G401 (cell line): ENCODE measurements at places on chromosomes 13 and 19. TPM values are rescaled to one million over a fixed set of nuclear protein-coding genes. Genes with fewer than 3 reads are reported as not detected.
A peak's percentile ranks its signal among the peaks of the same experiment; 100 is the strongest.

- no peak for DNase-seq
Measured at GRCh38 chr13:41842036-41842620, 118.8 kb downstream of the VWA8 start.

- DNase-seq: peak; percentile 36
Measured at GRCh38 chr19:50720921-50721381, 1.3 kb upstream of the SHANK1 start.

Gene MRPS12
- total RNA-seq: 105 and 161 TPM in 2 replicates

DNA sequence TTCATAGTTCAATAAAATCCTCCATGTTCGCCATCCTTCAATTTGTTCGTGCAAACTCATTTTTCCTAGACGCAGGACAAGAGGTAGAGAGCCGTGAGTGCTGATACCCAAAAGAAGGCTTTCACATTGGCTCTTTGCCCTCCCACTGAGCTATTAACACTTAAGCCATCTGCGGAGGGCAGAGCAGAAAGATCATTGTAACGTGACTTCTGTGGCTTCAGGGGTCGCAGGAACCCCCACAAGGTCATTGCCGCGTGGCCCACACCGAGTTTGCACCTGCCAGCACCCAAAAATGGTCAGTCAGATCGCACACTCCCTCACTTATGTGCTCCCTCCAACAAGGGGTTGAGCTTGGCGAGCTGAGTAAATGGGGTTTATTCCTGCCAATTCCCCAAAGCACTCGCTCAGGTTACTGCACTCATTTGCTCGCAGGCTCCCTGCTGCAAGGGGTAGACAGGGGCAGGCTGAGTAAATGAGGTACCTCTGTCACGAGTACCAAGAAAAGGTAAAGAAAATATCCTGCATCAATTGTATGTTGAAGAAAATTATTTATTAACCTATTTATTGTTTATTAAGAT lies 144.1 kb downstream of the PRR20E start:
- no peak for DNase-seq

Gene ZNF99
- total RNA-seq: not detected in 2 replicates

- no peak for DNase-seq
Measured at GRCh38 chr13:41306271-41307145, 4.6 kb upstream of the NAA16 start.

Gene TMEM91
- 0.25 and 1.2 TPM in 2 replicates for total RNA-seq

- no peak for DNase-seq
Measured at GRCh38 chr19:51146751-51147150, 4.7 kb downstream of the SIGLEC7 start.
